A172 (cell line): ENCODE measurements at places on chromosomes 4 and X. TPM values are rescaled to one million over a fixed set of nuclear protein-coding genes. Genes with fewer than 3 reads are reported as not detected.

DNA sequence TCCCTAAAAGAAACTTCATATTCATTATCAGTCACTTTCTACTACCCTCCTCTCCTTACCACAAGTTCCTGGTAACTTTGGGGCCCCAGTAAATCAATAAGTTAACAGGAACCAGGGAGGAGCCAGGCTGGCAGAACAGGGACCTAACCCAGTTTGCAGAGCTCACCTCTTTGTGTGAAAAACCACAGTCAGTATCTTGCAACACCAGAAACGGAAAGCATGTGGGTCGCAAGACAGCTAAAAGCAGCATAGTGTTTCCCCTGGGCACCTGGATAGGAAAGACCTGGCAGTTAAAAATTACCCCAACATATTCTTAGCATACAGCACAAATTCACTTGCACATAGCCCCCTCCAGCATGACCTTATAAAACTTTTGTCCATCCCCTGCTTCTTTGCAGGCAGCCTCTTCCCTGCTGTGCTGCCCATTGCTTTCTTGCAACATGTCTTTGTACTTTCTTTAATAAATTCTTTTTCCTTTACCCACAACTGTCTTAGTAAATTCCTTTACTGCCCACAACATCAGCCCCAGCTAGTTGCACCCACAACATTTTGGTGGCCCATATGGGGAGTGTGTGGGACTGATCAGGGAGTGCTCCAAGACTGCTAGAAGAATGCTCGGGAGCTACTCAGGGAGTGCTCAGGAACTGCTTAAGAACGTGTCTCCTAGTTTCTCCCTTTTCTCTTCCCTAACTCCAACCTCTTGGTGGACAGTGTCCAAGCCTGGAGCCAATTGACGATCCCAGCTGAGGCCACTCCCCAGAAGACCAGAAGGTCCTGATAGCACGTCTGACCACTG is 83.4 kb downstream of the MSN start:
- DNase-seq = no peak

GRCh38 chrX:38868321-38868720 is 67.1 kb downstream of the MID1IP1 start:
- no peak for DNase-seq

DNA sequence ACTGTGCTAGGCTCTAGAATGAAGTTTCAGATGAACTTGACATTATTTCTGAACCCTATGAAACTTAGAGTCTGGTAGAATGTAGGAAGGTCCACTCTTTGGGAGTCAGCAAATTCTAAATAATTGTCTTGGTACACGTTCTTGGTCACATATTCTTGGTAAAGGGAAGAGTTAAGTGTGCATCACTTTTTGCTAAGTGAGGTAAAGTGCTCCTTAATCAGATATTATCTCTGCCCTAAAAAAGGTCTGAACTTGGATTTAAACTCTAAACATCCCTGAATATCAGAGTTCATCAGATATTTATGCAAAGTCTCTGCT is 7.2 kb downstream of the OCIAD2 start:
- no peak for DNase-seq

DNA sequence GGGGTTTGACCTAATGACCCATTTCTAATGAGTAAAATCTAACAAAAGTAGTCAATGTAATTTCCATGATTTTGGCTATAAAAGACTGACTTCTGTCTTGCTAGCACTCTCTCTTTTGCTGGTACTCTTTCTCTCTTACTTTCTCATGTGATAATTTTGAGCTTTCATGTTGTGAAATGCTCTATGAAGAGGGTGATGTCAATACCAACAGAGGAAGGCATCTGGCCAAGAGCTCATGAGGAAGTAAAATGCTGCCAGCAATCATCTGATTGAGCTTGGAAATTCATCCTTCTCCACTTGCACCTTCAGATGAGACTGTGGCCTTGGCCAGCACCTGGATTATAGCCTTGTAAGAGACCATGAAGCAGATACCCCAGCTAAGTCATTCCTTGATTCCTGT is 347.7 kb downstream of the HS3ST1 start:
- DNase-seq = no peak

- no peak for DNase-seq
Observed at GRCh38 chr4:147560625-147561024, 56.6 kb upstream of the TMEM184C start.

DNA sequence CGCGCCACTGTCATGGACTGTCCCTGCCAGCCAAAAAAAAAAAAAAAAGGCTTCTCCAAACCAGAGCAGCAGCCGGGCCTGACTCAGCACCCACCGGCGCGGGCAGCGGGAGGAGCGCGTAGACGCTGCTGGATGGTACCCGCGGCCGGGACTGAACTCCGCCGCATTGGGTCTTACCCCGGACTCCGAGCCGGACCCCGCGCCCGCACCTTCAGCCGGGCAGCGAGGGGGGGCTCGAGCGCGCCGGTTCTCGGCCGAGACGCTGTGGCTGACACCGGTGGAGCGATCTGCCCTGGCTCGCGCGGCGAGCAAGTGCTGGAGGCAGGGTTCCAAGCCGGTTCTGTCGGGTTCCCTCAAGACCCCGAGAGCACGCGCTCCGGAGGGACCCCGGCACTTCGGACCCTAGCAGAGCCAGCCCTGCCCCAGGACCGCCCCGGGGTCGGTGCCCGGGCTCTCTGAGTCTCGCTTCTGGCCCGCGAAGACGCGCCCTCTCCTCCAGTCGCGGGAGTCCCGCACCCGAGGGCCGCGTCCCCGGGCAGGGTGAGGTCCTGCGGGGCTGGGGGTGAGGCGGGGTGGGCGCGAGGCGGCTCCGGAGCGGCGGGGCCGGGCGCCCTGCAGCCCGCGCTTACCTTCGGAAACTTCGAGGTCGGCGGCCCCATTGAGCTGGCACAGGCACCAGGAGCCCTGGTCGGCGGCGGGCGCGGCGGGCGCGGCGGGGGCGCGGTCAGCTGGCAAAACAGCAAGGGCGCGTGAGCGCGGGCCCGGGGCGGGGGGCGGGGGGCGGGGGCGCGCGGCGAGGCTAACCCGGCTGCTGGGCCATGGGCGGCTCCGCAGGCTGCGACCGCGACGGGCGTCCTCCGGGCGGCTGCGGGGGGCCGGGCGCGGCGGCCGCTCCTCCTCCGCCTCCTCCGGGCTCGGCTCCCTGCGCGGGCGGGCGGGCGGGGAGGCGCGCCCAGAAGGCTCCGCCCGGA is 11.8 kb upstream of the MAN2B2 start:
- DNase-seq = no peak

DNA sequence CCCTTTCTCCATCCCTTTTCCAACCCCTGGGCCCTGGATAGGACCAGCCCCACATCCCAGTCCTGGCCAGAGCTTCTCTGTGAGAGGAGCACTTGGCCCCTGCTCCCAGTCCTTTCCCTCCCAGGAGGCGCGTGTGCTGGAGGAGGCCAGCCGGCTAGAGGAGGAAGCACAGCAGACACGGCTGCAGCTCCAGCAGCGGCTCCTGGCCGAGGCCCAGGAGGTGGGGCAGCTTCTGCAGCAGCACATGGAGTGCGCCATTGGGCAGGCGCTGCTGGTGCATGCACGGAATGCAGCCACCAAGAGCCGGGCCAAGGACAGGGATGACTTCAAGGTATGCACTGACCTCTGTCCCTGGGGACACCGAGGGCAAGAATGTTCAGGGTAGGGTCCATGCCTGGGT is 87.5 kb downstream of the EVC start:
- no peak for DNase-seq

The PCDH10 gene
- 14.1 and 18.9 TPM in 2 replicates for total RNA-seq

DNA sequence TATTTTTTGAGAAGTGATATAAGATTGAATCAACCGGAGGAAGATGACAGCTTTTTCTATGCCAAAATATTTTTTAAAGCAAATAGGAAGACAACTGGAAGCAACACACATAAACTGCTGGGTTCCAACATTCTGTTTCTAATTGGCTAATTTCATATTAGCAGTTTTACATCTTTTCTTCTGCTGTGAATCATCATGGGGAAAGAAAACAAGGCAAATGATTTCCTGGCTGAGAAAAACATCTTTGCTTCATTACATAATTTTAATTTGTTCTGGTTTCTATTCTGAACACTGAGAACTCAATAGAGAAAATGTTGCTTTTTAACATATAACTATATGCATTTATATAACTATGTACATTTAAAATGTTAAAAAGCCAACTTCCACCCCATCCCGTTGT is 2518.5 kb downstream of the ARAP2 start:
- no peak for DNase-seq

The UGT8 gene
- not detected in 2 replicates for total RNA-seq

- no peak for DNase-seq
Observed at GRCh38 chrX:20361890-20362262, 95.2 kb upstream of the RPS6KA3 start.

The HNRNPD gene
- total RNA-seq = 47.4 and 59.4 TPM in 2 replicates
